ENCODE measurements at places on chromosomes 2 and 18.

DNA sequence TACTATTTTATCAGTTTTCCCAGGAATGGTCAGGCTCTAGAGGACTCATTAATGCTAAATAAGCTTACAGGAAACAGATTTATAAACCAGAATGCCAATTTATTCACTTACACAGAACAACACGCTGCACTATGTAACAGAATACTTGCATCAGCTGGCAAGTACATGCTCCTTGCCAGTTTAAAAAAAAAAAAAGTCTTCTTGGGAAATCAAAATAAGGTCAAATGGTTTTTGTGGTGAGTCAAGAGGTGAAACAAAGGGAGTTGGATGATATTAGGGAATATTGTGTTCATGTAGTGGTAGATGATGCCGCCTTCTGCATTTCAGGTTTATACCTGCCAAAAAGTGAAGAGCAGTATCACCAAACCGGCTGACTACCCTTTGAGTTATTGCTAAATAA, 1322.1 kb upstream of the ZEB2 start:
- no peak for DNase-seq

DNA sequence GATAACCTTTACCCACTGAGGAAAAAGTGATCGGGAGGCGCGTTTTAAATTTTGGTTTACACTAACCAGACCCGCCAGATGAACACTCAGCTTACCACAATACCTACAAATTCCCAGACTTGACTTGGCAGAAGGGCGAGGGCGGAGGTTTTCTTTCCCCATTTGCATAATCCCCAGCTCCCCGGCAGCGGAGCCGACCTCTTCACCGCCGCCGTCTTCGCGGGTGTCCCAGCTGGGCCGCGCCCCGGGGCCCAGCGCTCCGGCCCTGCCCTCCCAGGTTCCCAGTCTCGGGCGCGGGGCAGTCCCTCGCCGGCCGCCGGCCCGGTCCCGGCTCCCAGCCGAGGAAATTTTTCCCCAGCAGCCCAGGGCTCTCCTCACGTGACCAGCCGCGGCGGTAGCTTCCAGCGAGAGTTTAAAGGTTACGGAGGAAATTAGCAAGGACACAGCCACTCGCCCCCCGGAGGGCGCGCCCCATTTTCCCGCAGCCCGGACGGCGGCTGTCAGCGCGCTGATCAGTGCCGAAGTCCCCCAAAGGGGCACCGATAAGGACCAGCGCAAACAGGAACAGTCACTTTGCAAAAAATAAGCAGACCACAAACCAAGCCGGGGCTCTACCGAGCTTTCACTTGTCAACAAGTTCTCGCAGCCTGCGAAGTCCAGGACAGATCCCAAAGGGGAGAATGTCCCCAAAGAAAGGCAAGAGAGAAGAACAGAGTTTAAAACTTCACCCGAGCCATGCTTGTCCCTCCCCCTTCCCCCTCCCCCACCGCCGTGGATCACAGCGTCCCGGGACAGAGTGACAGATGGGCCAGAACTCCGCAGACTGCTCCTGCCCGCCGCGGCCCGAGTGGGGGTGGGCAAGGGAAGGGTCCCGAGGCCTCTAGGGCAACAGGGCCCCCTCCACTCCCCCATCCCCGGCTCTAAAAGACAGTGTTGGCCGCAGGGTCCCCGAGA, 1.3 kb upstream of the PRKCE start:
- DNase-seq = no peak

DNA sequence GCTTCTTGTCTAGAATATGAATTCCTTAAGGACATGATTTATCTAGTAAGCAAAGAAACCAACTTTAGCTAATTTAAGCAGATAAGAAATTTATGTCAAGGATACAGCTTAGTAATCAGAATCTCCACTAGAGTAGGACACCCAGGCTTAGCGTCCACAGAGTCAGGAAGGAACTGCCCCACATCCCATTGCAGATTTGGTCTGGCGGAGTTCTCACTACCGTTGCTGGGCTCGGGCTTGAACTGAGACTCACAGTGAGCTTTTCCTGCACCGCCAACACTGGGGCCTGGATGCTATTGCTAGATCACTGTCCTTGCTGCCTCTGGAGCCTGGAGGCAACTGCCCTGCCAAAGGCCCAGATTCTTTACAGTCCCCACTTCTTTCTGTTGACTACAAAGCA, 68.1 kb downstream of the SMAD4 start:
- no peak for DNase-seq

- no peak for DNase-seq
Observed at GRCh38 chr2:54770211-54770610, 46.7 kb downstream of the EML6 start.

DNA sequence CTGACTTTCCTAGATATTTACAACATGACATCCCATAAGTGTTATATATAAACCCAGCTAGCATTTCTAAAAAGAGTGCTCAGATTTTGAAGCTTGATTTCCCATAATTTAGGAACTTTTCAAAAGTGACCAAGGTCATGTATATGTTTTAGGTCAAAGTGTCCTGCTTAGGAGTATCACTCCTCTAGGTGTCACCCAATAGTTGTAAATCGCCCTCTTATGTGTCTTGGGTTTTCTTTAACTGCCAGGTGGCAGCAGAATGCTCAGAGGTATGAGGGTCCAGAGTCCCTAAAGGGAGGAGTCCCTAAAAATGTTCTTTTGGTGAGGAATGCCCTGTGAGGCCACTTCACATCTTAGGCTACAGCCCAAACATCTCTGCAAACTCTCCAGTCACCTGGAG, 358.3 kb downstream of the CELF4 start:
- DNase-seq = no peak

DNA sequence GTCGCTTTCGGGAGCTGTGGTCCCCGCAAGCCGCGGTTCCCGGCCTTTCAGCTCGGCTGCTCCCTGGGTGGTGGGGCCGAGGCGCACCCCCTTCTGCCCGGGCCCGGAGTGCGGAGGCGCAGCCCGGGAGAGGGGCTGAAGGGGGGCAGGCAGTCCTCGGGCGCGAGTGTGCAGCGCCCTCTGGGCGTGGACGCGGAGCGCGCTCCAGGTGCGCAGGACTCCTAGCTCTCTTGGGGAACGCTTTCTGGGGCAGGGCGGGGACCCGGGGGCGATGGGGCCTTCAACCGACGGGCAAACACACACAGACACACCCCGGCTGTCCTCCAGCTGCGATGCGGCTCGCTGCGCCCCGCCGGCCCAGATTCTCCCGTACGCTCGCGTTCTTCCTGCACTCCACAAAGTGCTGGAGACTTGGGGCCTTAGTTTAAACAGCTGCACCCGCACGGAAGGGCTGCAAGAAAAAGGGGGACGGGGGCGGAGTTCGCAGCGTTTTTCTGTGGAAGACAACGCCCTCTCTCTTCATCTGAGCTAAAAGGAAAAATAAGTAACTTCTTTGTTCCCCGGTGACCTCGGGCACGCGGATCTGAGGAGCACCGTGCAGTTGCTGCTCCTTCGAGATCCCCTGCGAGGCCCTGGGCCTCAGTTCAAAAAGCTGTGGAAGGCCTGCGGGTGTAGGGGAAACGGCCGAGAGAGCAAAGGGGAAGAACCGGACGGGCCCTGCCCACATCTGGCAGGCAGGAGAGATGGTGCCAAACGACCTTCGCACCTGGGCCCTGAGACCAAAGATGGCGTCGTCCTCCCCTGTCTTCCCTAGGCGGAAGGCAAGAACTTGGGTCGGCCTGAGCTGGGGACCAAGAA, 593 bp upstream of the SDC1 start:
- peak; percentile 36 for DNase-seq

GRCh38 chr18:59039449-59039848, 100.2 kb upstream of the SEC11C start:
- no peak for DNase-seq

DNA sequence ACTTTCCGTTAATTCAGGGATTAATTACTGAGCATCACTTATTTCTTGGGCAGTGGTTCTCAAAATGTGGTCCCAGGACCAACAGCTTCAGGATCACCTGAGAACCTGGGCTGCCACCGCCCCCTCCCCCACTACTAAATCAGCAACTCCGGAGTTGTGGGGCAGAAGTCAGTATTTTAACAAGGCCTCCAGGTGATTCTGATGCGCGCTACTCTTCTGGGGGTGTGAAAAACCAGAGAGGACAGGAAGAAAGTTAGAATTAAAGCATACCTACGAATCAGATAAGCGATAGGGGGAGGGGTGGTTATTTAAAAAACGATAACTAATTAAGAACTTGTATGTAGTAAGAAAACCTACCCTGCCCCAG, 319 bp downstream of the ZSCAN30 start:
- no peak for DNase-seq

- DNase-seq = no peak
Observed at GRCh38 chr2:176650838-176651555, 381.8 kb downstream of the MTX2 start.

DNA sequence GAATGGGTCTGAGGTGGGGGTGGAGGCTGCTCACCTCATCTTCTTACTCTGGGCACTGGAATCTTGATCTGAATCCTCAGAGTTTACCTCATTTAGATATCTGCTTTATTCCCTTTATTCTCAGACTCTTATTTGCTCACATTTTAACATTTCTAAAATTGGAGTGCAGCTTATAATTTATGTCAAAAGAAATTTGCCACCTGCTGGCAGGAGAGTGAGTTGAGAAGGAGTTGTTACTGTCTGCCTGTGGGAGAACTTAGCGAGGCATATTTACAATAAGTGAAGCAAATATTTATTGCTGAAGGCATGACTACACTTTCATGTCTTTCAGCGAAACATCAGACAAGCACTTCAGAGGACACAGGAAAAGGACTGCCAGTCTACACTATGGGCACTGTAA, 16.4 kb upstream of the KIAA2012 start:
- DNase-seq = no peak

GRCh38 chr2:609881-610280, 67.3 kb downstream of the TMEM18 start:
- DNase-seq = no peak

DNA sequence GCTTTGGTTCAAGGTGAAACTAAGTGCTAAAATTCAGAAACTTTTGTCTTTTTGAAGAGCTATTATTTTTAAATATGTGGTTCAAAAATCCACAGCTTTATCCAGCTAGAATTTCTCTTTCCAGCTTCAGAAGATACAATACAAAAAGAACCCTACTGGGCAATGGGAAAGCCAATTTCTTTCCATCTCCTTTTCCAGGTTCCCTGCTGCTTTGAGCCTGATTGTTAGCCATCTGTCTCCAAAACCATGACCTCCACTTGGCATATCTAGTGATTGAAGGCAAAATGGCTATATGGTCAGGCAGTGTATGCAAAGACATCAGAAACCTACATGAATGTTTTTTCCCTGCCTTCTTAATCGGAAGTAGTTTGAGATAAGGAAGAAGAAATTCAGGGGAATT, 134.1 kb downstream of the KCNH7 start:
- no peak for DNase-seq

DNA sequence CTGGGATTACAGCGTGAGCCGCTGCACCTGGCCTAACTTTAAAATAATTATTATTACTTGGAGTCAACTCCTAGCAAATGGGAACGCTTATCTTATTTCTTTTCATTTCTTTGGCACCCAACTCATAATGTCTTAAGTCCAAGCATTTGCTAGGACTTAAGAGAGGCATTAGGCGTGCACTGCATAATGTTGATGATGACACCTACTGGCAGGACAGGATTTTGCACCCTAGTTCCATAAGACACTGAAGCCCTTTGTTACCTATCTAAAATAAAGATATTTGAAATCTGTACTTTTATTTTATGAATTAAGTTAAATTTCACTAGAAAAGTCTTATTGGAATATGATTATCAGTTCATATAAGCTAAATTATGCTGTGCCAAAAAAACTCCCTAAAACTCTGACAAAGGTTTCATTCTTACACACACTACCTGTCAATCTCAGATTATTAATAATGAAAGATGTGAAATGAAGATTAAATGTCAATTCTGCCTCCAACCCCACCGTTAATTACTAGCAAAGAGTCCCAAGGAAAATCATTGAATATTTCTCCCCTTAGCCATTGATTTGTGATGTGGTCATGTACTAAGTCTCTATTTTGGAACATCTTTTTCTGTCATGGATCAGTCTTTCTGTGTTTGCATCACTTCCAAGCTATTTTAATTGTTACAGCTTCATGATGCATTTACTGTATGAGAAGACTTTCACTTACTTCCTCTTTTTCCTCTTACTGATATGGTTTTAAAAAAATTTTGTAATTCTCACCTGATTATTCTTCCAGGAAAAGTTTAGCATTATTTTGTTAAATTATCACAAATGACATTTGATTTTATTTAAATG, 12.7 kb upstream of the CDH2 start:
- DNase-seq = no peak

GRCh38 chr2:97765933-97766332, 52.6 kb downstream of the ZAP70 start:
- no peak for DNase-seq

- DNase-seq = no peak
Observed at GRCh38 chr18:36130883-36131653, 1.4 kb downstream of the ELP2 start.

- DNase-seq = no peak
Observed at GRCh38 chr2:158497486-158497885, 40.7 kb downstream of the PKP4 start.

- DNase-seq = no peak
Observed at GRCh38 chr2:218743068-218743467, 32.4 kb downstream of the TTLL4 start.

GRCh38 chr2:190819840-190820301, 60.8 kb upstream of the GLS start:
- DNase-seq = no peak

DNA sequence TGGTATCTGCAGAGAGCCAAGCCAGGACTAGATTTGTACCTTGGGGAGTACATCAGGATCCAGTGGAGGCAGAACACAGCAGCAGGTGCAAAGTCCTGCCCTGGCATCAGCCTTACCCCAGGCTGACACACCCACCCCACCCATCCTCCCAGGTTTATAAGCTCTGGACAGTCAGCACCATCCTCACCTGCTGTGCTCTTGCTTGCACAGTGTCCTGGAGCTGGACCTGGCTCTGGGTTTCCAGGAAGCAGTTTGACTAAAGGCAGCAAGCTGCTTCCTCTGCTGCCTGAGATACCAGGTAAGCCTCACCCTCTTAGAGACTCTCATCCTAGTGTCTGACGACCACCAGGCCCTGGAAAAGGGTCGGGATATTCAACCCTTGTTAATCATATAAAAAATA, at the start of gene SULT1C3:
Gene SULT1C3 (plus strand): TSS at position 183 of the 400 bp plus-strand sequence. CDS start 7,227 bp downstream, outside the sequence.
- no peak for DNase-seq

GRCh38 chr2:233416199-233416598, 61.9 kb downstream of the DGKD start:
- no peak for DNase-seq

DNA sequence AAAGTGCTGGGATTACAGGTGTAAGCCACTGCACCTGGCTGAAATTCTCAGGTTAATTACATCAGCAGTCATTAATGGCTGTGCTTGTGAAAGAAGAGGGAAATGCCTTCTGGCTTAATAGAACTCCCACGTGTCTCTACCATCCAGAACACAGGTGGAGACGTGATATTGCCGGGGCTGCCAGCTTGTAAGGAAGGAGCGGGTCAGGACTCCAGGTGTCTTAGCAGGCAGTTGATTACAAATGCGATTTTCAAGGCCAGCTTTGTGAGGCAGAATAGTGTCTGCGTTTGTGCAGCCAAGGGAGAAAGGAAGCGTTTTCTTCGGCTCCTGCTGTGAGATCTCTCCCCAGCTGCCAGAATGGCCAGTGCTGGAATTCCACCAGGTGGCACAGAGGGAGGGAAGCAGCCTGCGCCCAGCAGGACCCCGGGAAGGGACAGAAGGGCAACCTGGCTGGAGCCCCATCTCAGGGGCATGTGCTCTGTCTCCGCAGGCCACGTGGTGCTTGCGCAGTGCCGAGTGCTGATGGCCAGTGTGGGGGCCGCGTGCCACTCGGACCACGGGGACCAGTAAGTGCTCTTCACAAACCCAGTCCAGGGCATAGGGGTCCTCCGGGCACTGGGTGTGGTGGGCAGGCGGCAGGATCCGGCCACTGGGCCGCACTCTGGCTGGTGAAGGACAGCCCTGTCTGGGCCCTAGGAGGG, 3.7 kb upstream of the ESPNL start:
- no peak for DNase-seq

- no peak for DNase-seq
Observed at GRCh38 chr18:11323359-11323819, 174.0 kb upstream of the PIEZO2 start.

Data from NCI-H1092 (cell line).